ENCODE measurements at places on chromosomes 6 and 20.

DNA sequence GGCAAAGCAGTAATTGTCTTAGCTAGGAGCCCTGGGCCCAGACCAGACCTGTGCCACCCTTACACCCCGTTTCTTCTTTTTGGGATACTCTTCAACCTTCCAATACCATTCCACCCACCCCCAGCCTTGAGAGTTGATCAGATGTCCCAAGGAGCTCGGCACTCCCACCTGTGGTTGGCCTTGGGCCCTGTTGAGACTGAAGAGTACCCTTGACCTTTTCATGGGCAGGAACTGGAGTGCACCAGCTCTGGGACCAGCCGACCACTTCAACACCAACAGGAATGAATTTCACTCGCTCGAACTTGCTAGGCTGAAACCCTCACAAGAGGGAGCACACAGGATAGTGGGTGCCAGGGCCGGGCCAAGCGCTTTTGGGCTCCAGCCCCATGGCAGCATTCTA is 273.6 kb downstream of the PHACTR1 start:
- DNase-seq: no peak

GRCh38 chr6:52284131-52284459 is 447 bp downstream of the MCM3 start:
- DNase-seq: no peak

DNA sequence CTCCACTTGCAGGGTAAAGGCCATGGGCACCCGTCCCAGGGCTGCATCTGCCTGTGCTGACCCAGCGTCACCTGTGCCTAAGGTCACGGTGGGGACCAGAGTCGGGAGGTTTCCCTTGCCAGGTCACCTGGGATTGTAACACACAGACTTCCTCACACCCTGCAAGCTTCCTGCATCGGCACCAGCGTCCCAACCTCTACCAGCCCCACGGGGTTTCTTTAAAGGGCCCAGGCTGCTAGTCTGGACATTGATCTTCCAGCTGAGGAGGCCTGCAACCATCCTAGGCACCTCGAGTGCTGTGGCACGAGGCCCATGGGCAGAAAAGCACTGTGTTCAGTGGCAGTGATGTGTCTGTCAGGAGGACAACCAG is 12.6 kb downstream of the ACSS1 start:
- DNase-seq: no peak

- DNase-seq: no peak
Measured at GRCh38 chr6:167030222-167031072, 31.2 kb downstream of the CEP43 start.

- no peak for DNase-seq
Measured at GRCh38 chr6:153140299-153140698, 9.2 kb upstream of the RGS17 start.

DNA sequence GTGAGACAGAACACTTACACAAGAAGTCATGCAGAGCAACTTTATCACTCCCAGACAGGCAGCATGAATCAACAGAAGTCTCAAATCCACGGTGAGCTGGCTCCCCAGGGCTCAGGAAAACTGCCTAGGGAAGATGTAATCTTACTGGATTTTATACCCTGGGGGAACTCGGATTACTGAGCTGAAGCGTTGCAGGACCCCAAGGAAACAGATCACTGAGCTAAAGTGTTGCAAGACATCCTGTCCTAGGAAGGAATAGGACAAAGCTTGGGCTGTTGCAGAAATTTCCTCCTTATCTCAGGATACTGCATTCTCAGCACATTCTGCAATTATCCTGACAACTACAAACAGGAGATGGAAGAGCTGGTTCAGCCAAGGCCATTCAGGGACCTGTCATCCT is 224.8 kb downstream of the TFAP2A start:
- no peak for DNase-seq

DNA sequence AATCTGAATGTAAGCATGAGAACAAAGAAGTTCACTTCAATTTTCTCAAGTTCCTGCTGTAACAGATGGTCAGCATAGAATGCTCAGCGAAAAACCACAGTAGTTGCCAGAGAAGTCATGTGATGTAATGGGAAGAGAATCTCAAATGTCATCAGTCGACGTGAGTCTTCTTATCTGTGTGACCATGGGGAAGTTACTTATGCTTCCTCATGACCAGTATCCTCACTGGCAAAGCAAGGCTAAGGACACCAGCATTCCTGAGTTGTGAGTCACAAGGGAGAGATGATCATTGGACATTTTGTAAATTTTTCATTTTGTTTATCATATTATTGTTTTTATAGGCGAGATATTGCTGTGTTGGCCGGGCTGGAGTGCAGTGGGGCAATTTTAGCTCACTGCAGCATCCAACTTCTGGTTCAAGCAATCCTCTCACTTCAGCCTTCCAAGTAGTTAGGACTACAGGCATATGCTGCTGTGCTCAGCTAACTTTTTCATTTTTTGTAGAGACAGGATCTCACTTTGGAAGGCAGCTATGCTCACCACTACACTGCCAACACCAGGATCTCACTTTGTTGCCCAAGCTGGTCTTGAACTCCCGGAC is 21.9 kb downstream of the SGK1 start:
- peak; percentile 67 for DNase-seq

DNA sequence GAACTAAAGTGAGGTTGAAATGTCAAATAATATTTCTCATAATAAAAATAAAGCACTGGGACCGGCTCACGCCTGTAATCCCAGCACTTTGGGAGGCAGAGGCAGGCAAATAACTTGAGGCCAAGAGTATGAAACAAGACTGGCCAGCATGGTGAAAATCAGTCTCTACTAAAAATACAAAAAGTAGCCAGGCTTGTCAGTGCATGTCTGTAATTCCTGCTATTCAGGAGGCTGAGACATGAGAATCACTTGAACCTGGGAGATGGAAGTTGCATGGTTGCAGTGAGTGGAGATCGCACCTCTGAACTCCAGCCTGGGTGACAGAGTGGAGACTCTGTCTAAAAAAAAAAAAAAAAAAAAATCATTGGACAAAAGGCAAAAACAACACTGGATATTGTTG is 38.4 kb upstream of the RSPO3 start:
- no peak for DNase-seq

DNA sequence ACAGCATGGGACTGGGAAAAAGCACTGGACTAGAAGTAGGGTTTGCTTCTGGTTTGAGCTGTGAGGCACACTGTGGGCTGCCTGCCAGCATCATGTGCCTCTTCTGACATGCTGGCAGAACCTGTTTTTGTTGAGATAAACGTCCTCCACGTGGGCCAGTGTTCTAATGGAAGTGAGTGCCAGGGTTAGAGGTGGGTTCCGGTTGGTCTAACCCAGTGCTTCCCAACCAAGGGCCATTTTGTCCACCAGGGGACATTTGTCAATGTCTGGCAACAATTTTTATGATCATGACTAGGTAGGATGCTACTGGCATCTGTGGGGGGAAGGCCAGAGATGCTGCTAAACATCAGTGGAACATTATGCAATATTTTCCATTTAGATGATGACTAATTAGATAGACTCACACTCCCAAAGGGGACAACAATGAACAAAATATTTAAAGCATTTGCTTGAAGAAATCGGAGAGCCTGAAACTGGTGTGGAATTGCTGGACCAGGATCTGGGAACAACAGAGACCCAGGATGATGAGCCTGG is 7.8 kb upstream of the APMAP start:
- no peak for DNase-seq

DNA sequence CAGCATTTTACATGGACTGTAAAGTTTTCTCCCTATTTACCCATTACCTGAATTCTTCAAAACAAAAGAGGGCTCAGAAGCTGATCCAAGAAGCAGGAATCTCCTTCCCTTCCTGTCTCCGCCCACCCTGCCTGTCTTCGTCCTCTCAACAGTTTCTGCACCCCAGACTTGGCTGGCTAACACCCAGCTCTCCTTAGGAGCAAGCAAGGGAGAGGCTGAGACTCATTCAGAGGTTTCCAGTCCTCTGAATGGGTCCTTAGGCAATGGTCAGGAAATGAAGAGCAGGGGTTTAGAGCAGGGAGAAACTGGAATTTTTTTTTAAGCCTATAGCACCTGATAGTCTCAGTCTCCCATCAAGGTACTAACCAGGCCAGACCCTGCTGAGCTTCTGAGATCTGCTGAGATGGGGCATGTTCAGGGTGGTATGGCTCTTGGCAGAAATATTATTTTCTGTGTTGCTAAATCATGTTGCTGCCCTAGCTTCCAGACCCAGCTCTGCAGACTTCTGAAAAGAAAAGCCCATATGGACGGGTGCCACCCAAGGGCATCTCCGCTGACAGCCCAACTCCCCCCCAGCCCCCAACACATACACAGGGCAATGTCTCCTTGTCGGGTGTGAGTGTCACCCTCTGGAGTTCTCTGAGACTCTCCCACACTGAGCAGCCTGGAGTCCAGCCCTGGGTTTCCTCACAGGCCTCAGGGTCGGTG is 74.6 kb upstream of the CD93 start:
- DNase-seq: no peak
